ENCODE measurements at places on chromosomes 7 and 10.

- no peak for DNase-seq
These were observed 14.1 kb upstream of the SLC16A12 start for GRCh38 chr10:89549510-89549909.

DNA sequence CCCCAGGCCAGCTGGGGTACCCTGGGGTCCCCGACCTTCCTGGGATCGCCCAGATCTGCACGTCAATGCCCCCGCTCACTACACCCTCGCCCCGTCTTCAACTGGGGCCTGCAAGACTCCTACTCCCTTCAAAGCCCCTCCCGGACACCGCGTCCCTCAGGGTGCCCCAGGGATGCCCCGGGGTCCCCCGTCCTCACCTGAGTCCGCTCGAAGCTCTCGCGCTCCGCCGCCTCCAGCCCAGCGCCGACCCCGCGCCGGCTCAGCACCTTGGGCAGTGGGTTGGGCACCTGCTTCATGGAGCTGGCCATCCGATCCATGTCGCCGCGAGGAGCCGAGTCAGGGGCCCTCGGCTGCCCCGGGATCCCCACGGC is at the start of gene HIP1:
Gene HIP1 (minus strand): TSS at position 338 of the 371 bp plus-strand sequence. CDS start 21 bp downstream, at position 317.
- DNase-seq = no peak

- no peak for DNase-seq
These were observed 432.5 kb upstream of the PCDH15 start for GRCh38 chr10:55233505-55233904.

- peak; percentile 92 for DNase-seq
These were observed 274.5 kb upstream of the MGMT start for GRCh38 chr10:129192344-129193128.

DNA sequence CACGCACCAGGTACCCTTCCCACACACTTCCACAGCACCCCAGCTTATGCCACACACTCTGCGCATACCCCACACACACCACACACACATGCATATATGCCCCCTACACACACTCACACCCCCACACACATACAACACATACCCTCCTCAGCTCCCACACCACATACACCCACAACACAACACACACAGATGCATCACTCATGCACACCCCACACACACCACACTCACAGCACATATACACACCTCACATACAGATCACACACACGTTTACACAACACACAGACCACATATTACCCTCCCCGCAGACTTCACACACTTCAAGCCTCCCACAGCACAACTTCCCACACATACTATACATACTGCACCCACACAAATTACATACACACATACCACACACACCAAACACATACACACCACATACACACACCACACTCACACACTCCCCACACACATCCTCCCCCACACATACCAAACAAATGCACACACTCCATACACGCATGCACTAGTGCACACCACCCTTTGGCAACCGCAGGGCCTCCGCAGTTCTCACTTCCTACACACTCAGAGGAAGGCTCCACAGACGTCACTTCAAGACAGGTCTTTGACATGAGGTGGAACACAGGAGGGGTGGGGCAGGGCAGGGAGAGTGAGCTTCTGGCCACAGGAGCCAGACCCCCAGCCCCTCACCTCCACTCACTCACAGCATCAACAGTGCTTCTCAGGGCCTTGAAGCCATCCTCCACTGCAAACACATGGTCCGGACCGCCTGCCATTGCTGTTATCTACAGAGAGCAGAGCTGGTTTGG is 18.5 kb upstream of the ANTXRL start:
- DNase-seq = no peak

DNA sequence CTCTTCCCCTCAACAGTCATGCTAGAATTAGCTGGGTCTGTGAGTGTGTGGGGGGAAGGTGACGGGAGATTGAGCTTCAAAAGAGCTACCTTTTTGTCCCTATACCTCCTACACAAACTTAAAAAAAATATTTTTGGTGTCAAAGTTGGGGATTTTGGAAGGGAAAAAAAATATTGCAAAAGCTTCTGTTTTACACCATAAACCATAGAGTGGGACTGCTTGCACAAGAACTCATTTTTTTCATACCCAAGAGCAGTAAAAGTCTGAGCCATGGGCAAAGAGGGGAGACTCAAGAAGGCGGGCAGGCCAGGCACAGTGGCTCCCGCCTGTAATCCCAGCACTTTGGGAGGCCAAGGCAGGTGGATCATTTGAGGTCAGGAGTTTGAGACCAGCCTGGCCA is 9.4 kb upstream of the ZDHHC4 start:
- DNase-seq = no peak

DNA sequence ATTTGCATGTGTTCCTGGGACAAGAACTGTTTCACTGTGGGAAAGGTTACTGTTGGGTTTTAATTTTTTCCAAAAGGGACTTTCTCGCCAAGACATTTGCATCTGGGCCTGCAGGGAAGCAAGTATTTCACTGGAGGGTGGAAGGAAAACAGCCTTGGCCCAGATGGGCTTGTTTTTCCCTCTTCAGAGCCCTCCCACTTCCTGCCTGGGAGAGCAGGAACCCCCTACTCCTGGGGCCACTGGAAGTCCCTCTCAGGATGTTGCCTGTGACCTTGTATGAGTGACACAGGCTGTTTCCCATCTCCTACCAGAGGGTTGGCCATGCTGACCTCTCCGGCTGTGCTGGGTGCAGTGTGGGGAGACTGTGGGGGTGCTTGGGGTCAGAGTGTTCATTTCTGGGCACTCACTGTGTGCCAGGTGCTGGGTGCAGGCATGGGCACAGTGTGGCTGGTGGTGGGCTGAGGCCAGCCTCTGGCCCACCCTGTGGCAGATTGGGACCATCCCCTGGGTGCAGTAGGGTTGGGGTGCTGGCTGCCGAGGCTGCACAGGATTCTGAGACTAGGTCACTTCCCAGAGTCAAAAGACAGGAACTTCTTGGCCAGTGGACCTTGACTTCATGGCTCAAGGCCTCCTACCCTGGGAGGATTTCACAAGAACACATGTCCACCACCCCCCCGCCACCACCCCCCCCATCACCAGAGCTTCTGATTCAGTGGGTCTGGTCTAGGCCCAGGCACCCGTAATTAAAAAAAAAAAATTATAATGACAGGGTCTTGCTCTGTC is 10.2 kb downstream of the TSPAN15 start:
- no peak for DNase-seq

- DNase-seq = no peak
These were observed 216.7 kb upstream of the ETV1 start for GRCh38 chr7:14206121-14206520.

- no peak for DNase-seq
These were observed 73.8 kb upstream of the PRLHR start for GRCh38 chr10:118669020-118669791.

DNA sequence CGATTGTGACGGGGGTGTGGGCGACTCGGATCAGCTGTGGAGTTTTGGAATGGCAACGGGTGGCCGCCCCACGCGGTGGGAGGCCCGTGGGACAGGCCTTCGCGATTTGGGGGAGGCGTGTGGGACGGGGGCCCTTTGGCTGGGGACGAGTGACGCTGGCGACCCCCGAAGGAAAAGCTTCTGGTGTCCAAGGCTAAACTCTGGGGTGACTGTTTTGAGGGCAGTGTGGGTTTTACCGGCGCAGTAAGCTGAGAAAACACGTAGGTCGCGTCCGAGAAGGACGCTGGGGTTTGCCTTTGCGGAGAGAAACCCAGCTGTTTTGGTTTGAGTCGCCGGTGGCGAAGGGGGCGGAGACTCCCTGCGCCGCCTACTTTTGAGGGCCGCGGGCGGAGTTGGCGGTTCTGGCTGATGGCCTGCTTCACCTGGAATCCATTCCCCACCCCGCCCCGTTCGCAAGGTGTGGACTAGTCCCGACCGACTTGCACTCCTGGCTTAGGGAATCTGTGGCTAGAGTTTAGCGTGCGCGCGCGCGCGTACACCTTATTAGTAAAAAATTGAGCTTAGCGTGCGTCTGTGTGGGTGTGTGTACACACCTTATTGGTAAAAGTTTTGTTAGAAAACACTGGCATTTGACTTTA is 606 bp downstream of the TAX1BP1 start:
- DNase-seq = peak; percentile 91

DNA sequence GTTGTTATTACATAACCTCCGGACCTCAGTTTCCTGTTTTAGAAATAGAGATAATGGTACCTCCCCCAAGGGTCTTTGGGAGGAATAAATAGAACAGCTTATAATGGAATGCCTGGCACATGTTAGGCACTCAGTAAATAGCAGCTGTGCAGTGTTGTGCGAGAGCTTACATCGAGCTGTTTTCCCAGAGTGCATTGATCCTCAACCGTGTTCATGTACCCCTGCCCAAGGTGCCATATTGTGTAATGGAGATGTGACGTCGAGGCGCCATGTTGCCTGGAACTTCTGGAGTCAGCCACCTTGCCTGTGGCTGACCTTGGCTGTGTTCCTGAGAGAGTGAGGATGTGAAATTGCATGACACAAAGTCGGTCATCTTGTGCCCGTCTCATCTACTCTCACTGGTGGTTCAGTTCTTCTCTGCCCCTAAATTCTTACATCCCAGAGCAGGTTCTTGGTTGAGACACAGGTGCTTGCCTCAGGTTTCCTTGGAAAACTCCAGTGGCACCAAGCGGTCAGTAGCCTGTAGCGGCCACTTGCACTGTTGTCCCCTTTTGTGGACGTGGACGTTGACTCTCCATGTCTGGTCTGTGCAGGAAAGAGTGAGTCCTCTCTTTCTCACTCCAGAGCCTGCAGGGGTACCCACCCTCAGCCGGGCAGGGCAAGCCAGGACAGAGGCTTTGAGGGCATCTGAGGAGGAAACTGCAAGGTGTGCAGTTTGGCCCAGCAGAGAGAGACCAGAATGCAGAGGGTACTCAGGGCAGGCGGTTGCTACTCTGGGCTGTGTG is 230.6 kb downstream of the MGMT start:
- no peak for DNase-seq

DNA sequence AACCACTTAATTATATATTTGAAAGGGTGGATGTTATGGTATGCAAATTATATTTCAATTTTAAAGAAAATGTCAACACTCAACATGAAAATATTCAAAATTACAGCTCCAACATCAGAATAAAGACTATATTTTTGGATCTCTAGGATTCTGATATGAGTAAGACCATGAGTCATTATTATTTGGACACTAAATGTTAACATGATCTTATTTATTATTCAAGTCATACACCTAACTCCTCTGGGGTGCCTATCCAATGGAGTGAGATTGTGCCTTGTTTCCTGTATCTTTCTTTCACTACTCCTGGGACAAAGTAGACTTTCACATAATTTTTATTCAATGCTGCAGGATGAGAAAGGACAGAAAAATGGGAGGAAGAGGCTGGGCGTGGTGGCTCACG is 135.2 kb upstream of the PRSS1 start:
- DNase-seq = no peak

- no peak for DNase-seq
These were observed 155.3 kb upstream of the ZMIZ1 start for GRCh38 chr10:78913219-78914059.
